Suppressor macrophage treated with lipopolysaccharide for 1 hour (primary cell): ENCODE measurements at places on chromosomes 11 and 22.
A peak's percentile ranks its signal among the peaks of the same experiment; 100 is the strongest.

- DNase-seq = no peak
Measured at GRCh38 chr11:31995525-31996094, 95.3 kb upstream of the RCN1 start.

DNA sequence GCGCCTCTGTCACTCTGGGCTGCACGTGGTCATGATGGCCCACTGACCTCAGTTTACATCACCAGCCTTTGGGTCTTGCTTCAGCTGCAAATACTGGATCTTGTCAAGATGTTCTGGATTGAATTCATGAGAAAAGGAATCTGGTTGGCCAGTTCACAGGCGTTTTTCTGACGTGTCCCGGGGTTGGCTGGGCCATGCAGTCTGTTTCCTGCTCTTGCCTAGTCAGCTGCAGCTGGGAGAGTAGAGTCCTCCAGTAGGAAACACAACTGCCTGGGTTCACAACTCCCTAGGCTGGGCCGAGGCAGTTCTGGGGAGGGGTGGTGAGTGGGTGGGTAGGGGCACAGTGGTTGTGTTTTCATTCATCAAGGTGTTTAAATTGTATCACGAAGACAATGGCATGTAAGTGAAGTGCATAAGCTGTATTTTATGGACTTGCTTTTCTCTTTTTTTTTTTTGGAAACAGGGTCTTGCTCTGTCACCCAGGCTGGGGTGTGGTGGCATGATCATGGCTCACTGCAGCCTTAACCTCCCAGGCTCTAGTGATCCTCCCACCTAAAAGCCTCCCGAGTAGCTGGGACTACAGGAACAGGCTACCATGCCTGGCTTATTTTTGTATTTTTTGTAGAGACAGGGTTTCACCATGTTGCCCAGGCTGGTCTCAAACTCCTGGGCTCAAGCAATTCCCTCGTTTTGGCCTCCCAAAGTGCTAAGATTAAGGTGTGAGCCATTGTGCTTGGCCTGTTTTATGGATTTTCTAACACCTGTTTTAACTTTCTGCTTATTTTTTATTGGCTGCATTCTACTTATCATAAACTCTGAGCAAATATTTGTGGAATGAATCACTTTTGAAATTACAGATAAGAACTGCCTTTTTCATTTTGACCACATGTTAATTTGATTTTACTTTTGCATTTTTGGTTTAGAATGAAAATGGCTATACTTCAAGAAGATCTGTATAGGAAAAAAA, 54.0 kb upstream of the PITPNB start:
- DNase-seq = no peak

- no peak for DNase-seq
Measured at GRCh38 chr22:40908895-40909294, 42.3 kb upstream of the RBX1 start.

GRCh38 chr11:94550513-94550912, 6.8 kb downstream of the FUT4 start:
- DNase-seq = peak; percentile 58

- DNase-seq = no peak
Measured at GRCh38 chr22:22935056-22935545, 47.5 kb downstream of the IGLL5 start.

DNA sequence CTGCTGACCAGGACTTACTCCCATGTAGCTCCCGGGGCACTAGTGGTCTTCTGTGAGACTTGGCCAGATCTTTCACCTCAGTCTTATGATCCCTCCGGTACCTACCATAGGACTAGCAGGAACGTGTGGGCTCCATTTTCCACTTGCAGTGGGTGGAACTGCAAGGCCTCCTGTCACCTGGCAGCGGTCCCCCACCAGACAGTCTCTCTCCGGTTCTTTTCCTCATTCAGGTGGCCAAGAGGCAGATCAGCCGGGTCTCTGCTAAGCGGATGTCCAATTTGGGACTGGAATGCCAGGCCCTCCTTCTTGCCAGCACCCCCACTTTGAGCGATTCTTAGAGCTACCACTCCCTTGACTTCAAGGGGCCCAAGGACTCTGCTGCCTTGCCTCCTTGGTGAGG, 158.9 kb downstream of the NAV2 start:
- no peak for DNase-seq

DNA sequence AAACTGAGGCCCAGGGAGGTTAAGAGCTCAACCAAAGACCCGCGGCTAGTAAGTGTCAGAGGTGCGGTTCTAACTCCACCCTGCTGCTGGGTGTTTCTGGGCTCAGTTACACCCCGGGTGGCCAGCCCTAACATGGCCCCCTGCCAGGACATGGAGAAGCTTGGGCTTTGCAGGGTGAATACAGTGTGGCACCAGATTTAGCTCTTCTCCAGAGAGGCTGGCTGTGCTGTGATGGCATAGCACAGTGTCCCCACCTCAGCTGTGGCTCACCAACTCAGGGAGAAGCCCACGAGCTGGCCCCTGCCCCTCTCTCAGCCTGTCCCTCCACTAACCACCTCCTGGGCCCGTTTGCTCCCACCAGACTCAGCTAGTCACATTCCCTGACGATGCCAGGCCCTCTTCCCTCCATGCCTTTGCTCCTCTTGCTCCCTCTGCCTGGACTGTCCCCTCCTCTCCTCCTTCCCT, 7.0 kb downstream of the UCP3 start:
- no peak for DNase-seq

DNA sequence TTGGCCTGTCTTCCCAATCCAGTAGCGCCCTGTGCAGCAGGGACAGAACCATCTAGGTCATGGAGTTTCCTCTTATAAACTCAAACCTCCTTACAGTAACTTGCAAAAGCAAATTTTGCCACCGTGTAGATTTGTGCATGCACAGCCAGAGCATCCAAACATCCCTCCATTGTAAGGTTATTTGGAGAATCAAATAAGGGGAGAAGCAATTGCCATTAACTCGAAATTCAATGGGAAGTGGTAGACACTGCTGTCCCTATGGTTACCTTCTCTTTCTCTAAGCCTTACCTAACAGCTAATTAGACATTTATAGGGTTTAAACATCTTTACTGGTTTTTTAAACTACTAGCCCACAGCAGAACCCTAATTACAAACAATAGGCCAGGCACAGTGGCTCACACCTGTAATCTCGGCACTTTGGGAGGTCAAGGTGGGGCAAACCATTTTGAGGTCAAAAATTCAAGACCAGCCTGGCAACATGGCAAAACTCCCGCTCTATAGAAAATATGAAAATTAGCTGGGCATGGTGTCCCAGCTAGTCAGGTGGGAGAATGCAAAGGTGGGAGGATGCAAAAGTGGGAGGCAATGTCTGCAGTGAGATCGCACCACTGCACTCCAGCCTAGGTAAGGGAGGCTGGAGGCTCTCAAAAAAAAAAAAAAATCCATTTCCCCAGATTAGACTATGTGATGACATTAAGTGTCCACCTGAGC, 6.6 kb downstream of the HSPA8 start:
- DNase-seq = peak; percentile 15

DNA sequence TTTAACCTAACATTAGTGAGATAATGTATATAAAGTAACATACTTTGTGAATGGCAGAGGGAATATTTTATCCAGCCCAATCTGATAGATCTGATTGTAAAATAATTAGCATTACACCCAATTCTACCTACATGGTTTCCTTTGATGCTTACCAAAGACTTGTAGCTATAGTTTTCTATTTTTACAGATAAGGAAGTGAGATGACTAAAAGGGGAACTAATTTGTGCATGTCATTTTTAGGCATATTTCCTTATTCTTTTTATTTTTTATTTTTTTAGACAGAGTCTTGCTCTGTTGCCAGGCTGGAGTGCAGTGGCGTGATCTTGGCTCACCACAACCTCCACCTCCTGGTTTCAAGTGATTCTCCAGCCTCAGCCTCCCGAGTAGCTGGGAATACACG, 793.7 kb upstream of the LRRC4C start:
- peak; percentile 25 for DNase-seq

DNA sequence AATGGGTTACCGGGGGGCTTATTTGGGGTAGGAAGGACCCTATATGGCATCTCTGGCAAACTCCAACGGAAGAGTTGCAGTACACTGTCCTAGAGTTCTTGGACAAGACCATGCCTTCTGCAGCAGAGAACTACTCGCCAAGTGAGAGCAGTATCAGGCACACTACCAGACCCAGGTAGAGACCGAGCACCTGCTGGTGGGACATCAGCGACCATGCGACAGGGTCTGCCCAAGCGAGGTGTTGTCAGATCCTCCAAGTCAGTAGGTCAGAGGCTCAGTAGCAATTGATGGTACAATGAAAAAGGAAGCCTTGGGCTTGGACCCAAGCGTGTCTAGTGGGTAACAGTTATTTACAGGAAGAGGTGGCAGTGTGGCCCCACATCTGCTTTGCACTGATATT, 3.1 kb upstream of the CHKB start:
- DNase-seq = no peak

- DNase-seq = no peak
Measured at GRCh38 chr22:20000246-20001081, 16.2 kb downstream of the ARVCF start.

DNA sequence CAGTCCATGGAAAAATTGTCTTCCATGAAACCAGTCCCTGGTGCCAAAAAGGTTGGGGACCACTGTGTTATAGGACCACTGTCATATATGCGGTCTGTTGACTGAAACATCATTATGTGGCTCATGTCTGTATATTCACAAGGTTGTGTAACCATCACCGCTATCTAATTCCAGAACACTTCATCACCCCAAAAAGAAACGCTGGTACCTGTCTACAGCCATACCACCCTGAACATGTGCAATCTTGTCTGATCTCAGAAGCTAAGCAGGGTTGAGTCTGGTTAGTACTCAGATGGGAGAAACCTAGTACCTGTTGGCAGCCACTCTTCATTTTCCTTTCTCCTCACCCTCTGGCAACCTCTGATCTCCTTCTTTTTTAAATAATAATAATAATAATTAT, 12.9 kb upstream of the PIK3IP1 start:
- no peak for DNase-seq

- DNase-seq = no peak
Measured at GRCh38 chr11:43555816-43556611, 124.5 kb upstream of the HSD17B12 start.

- DNase-seq = no peak
Measured at GRCh38 chr11:1333860-1334259, 24.4 kb upstream of the TOLLIP start.

- peak; percentile 50 for DNase-seq
Measured at GRCh38 chr11:78000193-78000592, 5.7 kb upstream of the INTS4 start.

- DNase-seq = peak; percentile 22
Measured at GRCh38 chr11:58286249-58286648, 18.2 kb upstream of the OR10W1 start.

GRCh38 chr11:8109675-8110074, 28.7 kb downstream of the TUB start:
- no peak for DNase-seq

- DNase-seq = no peak
Measured at GRCh38 chr11:96222102-96222501, 120.9 kb downstream of the MAML2 start.

DNA sequence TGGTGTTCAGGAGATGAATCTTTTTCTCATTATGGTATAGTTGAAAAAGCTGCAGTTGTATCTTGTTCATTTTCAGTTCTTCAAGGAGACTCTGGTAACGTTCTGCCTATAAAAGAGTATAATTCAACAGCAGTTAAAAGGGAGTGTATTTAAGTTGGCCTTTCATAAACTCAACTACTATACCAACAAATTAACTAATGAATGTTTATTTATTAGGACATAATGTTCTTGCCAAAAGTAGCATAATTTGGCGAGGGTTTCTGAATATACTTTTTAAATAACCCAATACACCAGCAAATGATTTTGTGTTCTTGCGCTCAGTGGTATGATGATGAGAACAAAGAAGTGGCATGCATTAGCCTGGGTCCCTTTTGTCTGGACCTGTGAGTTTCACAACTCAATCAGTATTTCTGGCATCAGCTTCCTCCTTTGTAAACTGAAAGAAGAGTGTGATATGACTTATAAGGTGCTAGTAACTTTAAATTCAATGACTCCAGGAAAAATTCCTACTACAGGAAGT, 10.9 kb downstream of the SMC1B start:
- peak; percentile 18 for DNase-seq

- no peak for DNase-seq
Measured at GRCh38 chr11:69483691-69484426, 2.4 kb downstream of the LINC01488 start.

DNA sequence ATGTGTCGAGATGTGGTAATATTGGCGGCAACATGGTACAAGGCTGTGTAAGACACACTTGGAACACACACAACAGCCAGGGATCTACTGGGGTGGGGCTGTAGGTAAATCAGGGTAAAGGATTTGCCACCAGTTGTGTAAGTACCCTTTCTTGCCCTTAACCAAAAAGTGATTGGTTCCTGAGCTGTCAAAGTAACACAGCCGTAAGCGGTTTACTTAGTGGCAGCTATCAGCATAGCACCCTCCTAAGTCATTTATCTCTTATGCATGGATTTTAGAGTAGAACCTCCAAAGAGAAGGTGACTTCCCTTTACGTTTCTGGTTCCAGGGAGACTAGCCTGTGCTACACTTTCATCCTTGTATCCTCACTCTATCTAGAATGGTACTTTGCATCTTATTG, 57.2 kb downstream of the SPECC1L start:
- DNase-seq = no peak

GRCh38 chr11:57881647-57882046, 120.0 kb downstream of the CTNND1 start:
- no peak for DNase-seq

GRCh38 chr11:69664901-69665300, 10.3 kb downstream of the LTO1 start:
- DNase-seq = no peak

GRCh38 chr11:72743321-72744221, 8.6 kb downstream of the ARAP1 start:
- DNase-seq = peak; percentile 67

- no peak for DNase-seq
Measured at GRCh38 chr11:115168686-115169085, 335.5 kb downstream of the CADM1 start.

DNA sequence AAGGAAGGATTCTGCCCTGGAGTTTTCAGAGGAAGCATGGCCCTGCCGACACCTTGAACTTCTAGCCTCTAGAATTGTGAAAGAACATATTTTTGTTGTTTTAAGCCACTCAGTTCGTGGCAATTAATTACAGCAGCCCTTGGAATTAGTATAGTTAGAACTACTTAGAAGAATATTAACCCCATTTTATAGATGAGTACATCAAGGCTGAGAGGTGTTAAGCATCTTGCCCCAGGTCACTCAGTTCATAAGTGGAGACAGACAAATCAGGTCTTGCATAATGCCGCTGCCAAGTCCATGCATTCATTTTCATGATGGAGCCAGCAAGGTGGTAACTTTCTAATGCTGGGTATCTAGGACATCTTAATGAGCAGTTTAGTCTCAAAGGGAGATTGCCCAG, 26.6 kb downstream of the LDLRAD3 start:
- DNase-seq = no peak

DNA sequence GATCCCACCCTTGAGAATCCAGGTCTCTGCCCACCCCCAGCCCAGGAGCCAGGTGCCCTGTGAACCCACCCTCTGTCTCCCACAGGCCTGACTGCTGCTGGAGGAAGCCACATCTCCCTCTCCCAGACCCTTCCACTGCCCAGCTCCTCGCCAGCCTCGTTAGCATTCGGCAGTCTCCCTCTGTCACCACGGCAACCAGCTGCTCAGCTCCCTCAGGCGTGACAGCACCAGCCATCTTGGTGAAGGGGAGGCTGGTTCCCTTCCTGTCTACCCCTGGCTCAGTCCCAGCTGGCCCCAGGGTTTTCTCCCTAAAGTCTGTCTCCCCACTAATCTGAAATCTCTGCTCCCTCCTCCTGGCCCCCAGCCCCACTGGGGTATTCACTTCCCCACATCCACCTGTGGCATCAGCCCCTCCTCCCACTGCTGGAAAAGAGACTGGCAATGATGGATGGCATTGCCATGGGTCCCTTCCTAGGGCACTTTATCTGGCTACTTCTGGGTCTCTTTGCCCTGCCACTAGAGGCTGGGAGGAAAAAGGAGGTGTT, 28.1 kb downstream of the NRXN2 start:
- DNase-seq = no peak
